Cardiac muscle cell (in vitro differentiated cells and primary cell): ENCODE measurements at places on chromosomes 3 and 15. TPM values are rescaled to one million over a fixed set of nuclear protein-coding genes. Genes with fewer than 3 reads are reported as not detected.

The MED12L gene
- polyA plus RNA-seq, result 1.9 and 5.6 TPM in 2 replicates

The FMN1 gene
- 0.53 and 0.77 TPM in 2 replicates for polyA plus RNA-seq

The RLBP1 gene
- polyA plus RNA-seq, result 0.40 TPM in 1 of 2 replicates, not detected in the other

The ACTRT3 gene
- 1.7 and 2.3 TPM in 2 replicates for polyA plus RNA-seq

The HCN4 gene
- polyA plus RNA-seq, result 59.2 and 102 TPM in 2 replicates

The GOLGA8R gene
- 0.50 and 0.54 TPM in 2 replicates for polyA plus RNA-seq

The ACAN gene
- 0.51 and 0.91 TPM in 2 replicates for polyA plus RNA-seq
